ENCODE measurements at places on chromosomes 7 and 10.

- no peak for DNase-seq
Observed at GRCh38 chr7:120926943-120927346, 23.6 kb upstream of the ING3 start.

- DNase-seq, result peak; percentile 77
Observed at GRCh38 chr7:102404005-102404861, 8.1 kb downstream of the PRKRIP1 start.

DNA sequence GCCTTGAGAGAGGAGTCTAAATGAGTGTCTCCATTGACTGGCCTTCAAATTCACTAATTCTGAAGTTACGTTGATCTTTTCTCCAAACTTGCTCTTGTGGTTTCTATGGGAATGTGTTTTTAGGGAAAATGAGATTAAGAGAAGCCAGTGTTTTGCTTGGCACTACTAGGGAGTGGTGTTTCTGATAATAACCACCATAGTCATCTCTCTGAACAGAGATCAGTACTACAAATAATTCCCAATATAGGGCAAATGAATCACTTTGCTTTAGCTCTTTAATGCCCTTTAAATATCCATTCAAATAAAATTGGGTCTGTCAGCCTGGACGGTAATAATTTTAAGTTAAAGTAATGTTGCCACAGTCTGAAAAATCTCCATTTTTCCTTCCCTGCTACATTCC is 90.8 kb downstream of the NRF1 start:
- no peak for DNase-seq

GRCh38 chr10:132466520-132467463 is 69.8 kb downstream of the PWWP2B start:
- DNase-seq, result no peak

- DNase-seq, result no peak
Observed at GRCh38 chr7:37663693-37664092, 19.9 kb upstream of the GPR141 start.

DNA sequence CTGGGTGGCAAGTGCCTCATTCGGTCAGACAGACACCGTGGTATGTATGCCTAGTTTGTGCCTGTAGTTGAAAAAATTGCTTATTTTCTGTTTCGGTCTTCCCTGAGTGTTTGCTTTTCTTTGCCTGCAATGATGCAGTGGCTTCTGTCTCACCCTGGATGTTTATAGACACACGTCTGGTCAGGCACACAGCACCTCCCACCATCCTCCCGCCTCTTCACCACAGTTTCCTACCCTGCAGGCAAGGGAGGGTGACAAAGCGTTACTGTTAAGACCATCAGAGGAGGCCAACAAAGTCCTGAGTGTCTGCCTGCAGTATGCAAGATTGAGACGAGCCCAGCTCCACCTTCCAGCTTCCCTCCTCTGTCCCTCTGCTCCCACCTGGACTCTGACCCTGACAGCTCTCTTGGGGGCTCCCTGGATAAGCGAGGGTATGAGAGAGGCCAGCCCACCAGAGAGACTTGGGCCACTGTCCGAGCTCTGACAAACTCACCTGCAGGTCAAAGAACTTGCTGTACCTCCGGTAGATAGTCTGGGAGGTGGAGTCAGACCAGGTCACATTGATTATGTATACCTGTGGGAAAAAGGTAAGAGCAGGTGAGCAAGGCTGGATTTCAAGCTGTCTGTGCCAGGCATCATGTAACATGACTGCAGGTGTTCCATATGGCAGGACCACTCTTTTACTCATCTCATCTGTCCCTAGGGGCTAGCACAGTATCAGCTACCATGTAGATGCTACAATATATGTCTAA is 54.4 kb downstream of the SH3PXD2A start:
- DNase-seq, result peak; percentile 53

Measured in CD4-positive, alpha-beta T cell treated with Interleukin-21 for 1 hour (primary cell).